Anterior cingulate cortex (tissue), 58 donors: ENCODE measurements at places on chromosomes 7 and 10.

- no peak for DNase-seq
Observed at GRCh38 chr7:38215115-38215514, 37.1 kb downstream of the STARD3NL start.

- DNase-seq: no peak
Observed at GRCh38 chr10:28470873-28471651, 61.9 kb upstream of the WAC start.

DNA sequence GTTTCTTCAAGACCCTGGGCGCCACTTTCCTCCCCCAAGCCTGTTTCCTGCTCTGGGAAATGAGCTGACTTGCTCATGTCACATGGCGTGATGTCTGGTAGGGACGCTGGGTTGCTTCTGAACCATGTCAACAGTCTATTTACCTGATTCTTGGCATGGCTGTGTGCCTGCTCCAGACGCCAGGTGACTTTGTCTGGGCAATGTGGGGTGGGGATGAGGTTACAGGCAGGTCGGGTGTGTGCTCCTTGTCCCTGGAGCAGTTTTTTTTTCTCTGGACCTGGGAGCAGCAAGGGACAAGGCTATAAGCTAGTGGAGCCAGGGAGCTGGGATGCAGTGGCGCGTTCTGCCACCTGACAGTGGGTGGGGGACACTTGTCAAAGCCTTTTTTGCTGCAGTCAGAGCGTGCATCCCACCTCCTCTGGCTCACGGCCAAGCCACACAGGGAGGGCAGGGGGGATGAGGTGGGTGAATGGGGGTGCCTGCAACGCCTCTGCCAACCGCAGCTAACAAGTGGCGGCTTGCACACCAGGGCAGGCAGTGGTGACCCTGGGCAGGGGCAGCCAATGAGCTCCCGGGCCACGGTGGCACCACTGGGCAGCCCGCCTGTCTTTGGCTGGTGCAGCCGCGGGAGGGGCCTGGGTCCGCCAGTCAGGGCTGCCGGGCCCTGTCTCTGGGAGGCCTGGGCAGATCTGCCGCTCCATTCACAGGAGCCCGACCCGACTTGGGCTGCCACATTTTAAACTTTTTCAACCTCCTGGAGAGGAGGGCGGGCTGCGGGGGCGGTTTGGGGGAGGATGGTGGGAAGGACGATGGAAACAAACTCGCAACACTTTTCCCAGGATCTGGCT is 22.9 kb downstream of the DNAJB12 start:
- DNase-seq: peak; percentile 88

DNA sequence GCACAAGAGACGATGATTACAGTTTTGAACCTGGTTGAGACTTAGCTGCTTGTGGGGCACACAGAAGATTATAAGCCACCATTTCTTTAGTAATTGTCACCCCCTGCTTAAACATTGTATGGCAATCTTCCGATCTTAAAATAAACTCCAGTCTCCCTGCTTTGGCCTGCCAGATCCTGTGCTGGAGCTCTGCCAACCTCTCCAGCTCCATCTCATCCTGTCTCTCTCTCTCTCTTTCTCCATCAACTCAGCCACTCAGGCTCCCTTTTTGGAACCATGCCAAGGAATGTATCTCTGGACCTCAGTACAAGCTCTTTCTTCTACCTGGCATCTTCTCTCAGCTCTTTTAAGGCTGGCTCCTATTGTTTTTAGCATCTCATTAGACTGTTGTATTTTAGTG is 1053.2 kb downstream of the REEP3 start:
- DNase-seq: no peak

DNA sequence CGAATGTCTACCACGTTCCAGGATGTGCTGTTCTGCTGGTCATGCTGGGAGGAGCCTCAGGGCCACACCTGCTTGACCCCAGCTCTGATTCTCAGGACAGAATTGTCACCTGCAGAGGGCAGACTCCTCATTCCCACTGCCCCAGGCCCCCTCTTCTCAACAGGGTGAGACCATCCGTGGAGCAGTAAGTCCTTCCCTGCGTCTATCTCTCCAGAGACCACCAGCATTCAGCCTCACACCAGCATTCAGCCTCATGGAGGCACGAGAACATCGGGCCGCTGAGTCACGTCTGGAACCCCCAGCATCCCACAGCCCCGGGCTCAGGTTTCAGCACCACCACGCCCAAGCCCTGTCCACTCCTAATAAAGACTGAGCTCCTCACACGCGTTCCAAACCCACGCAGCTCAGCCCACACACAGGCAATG is 273.4 kb downstream of the DIP2C start:
- DNase-seq: no peak

DNA sequence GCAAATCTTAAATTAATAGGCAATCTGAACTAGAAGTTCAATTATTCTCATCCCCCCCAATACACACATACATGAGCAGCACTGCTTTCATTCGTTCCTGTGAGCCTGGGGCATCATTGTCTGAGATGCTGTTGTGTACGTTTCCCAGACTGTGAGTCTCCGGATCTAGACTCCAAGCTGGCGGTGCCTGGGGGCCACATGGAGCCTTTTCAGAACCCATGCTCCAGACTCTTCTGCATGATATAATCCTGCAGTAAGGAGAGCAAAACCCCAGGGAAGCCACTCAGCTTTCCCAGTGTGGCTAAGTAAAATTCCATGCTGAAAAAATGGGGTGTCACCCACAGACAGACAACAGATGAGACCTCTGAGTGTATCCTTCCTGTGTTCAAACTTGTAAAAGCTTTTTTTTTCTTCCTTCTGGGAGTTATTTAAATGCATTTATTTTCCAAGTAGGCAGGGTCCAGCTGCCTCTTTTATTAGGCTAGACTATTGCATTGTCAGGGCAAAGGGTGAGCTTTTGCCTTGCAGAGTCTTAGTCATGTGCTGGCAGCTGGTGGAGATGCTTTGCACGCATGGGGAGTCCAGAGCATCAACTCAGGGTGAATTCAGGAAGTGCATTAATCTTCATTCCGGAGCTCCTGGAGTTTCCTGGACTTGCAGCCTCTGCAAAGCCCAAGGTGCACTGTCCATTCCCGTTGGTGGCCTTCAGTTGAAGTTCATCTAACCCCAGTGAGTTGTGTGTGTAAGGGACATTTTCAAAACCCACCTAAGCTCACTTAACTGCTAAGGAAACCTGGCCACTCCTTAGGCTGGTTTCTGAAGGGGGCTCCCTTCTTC is 185.7 kb upstream of the ADO start:
- DNase-seq: no peak

- DNase-seq: no peak
Observed at GRCh38 chr7:120404042-120404441, 131.1 kb downstream of the KCND2 start.

- no peak for DNase-seq
Observed at GRCh38 chr7:29809533-29810155, 3.3 kb downstream of the WIPF3 start.

DNA sequence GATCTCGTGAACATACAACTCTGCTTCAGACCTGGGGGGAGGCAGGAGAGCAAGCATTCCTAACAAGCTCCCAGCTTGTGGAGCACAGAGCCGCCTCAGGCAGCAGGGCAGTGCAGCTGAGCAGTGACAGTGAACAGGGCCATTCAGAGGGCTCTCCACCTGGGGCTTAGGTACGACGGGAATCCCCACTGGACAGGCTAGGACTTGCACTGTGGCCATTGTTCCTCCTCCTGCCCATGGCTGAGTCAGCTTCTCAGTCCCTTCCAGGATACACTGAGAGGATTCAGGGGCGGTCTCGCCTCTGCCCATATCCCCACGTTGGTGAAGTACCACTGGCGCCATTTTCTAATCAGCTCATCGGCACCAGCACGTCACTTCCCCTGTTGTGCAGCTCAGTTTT is 71.1 kb downstream of the FIGNL1 start:
- no peak for DNase-seq

DNA sequence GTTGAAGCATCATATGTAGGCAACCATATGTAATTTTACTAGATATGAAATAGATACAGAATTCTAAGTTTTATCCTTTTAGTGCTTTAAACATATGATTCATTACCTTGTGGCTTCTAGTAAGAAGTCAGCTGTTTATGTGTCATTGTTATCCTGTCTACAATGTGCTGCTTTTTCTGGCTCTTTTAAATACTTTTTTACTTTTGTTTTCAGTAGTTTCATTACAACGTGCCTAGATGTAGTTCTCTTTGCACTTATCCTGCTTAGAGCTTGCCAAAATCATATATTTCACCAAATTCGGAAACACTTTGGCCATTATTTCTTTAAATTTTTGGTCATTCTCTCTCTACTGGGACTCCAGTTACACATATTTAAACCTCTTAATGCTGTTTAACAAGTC is 26.4 kb downstream of the YAE1 start:
- no peak for DNase-seq

DNA sequence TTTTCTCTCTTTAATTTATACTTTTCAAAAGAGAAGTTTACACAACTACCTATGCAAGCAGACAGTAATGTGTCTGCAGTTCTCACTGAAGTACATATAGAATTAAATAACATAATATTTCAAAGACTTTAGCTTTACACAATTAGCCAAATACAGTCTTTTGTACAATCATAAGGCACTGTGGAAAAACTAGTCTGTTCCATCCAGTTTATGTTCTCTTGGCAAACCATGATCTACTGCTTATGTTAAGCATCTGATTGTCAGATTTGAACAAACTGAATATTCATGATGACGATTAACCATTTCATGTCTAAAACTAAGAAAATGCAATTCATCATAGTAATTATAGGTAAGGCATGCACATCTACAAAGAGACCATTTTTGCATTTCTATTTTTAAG is 842 bp downstream of the SEMA3A start:
- DNase-seq: no peak

DNA sequence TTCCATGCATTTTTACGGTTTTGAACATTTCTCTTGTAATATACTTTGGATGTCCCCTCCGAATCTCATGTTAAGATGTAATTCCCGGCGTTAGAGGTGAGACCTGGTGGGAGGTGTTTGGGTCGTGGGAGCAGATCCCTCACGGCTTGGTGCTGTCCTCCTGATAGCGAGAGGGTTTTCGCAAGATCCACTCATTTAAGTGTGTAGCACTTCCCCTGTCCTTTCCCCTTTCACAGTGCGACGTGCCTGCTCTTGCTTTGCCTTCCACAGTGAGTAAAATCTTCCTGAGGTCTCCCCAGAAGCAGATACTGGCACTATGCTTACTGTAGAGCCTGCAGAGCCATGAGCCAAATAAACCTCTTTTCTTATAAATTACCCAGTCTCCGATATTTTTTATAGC is 6.6 kb downstream of the GPR141 start:
- DNase-seq: no peak

- no peak for DNase-seq
Observed at GRCh38 chr10:21530168-21530567, 3.9 kb upstream of the MLLT10 start.

GRCh38 chr7:38978491-38978890 is 782 bp downstream of the POU6F2 start:
- DNase-seq: no peak

GRCh38 chr10:123227706-123228105 is 73.5 kb downstream of the BUB3 start:
- DNase-seq: no peak

DNA sequence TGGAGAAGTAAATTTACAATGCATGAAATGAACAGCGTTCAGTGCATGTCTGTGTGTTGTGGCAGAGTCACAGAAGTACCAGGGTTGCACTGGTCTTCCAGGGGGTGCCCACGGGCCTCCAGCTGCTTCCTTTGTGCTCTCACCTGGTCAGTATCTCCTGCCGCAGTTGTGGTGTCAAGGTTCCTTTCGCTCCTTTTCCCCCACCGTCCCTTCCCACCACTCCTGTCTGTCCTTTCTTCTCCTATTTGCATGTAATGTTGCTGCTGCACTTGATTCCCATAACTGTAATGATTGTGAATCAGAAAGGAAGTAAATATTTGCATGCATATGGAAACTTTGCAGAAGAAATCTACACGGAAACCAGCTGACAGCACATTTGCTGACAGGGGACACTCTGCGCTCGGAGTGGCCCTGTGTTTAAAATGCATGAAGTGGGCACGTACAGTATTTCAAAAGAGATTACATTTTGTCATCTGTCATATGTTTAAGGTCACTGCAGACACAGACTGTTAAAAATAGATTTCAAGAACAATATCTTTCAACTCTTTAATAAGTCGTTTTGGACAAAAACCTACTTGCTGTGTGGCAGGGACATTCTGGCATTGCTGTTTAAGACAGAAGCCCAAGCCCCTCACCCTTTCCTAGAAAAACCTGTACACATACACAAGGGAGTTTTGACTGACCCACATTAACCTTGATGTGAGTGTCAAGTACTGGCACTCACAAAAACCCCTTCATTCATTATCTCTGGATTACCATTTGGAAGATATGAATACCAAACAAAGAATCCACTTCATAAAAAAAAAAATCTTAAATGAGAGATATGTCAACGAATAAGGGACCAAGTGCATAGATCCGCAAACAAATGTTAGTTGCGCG is 336.7 kb upstream of the KLF6 start:
- DNase-seq: no peak

- DNase-seq: no peak
Observed at GRCh38 chr7:52569151-52569550, 466.3 kb upstream of the POM121L12 start.

DNA sequence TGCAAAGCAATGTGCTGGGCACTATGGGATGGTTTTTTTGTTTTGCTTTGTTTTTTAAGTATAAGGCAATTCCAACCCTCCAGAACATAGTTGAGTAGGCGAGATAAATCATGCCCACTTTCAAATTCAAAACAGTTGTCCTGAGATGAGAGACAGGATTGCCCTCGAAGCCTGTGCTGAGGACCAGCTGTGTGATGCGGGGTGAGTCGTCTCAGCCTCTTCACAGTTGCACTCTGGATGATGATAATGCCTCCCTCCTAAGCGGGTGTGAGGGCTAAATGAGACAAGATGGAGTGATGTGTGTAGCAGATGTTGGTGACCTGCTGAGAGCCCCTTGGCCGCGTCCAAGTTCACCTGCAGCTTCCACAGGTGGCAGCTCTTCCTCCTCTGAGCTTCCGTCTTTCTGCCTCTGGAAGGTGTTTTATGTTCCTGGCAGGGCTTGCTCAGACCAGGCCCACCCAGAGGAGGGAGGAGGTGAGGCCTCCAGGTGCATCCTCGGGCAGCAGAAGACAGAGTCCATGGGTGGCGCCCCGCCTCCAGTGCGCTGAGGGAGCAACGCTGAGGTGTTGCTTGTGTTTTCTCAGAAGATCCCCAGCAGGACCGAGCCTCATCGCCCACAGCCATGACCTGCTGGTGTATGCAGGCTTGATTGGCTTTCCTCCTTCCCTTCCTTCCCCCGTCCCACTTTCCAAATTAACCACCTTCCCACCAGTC is 30.6 kb downstream of the ECHDC3 start:
- DNase-seq: no peak

DNA sequence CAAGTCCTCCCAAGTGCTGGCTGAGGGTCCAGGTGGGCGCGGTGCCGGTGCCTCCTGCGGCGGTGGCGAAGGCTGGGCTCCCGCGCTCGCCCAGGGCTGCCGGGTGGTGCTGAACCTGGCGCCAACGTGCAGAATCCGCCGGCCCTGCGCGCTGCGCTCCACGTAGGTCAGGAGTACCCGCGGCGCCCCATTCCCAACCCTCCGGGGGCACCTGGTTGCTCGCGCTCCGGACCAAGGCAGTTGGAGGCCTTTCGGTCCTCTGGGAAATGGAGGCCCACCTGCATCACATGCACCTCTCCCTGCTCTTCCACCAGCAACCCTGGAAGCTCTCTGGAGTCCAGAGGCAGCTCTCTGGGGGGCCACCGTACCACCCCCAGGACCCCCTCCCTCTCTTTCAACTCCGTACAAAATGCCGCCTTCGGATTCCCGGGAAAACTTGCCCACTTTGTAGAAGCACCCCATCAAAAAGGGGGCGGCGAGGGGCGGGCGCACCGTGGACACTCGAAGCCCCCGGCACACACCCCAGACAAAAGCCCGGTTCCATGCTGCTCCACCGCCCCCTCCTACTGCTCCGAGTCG is 745 bp downstream of the SLC16A9 start:
- no peak for DNase-seq
